Right renal pelvis (tissue), 4 donors: ENCODE measurements at places on chromosomes 3 and 15.

DNA sequence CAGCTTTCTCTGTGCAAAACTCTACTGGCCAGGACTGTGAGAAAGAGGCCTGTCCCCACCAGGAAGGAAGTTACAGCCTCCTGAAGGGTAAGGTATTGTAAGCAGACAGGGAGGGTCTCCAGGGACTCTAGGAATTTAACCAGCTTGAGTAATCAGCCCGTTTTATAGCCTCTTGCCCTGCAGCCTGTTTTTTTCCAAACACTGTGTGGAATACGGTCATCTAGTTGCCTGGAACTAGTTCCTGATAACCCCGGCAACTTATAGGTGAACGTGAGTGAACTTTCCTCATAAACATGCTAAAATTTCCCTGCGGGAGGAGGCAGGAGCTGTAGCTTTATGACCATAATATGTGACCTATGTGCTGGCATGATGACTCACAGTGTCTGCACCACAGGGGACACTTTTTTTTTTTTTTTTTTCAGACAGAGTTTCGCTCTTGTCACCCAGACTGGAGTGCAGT lies 60.1 kb upstream of the DAZL start:
- DNase-seq: no peak

DNA sequence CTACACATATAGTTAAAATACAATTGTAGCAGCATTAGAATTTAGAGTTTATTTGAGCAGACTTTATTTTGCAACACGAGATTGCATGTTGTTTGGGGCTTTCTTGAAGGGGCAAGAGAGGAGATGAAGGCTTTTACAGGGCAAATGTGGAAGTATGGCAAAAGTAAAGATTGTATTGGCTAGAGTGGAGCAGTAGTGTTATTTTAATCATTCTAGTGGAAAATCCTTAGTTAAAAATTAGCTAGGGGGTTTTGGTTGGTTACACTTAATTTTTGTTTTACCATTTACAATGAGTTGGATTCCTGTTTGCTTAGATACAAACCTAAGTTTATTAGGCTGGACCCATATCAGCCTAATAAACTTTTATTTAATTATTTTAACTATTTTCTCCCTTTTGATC lies 4.6 kb downstream of the OR5H15 start:
- no peak for DNase-seq

DNA sequence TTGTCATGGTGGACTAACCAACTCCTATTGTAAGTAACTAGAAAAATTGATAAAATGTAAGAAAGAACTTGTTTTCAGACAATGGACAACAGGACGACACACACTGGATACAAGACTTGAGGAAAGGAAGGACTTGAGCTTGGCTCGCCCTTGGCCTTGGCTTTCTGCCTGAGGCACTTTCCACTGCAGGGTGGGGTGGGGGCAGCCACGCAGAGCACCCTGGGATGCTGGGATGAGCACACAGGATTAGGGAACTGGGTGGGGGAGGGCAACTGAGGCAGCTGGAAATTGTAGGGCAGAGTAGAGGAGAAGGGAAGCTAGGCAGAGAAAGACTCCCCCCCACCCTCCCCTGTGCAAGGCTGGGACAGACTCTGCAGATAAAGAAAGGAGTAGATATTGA lies 25.5 kb upstream of the HHATL start:
- DNase-seq: no peak

GRCh38 chr3:17039594-17039993 lies 154.8 kb downstream of the PLCL2 start:
- DNase-seq: no peak

- DNase-seq: no peak
These were observed 344.6 kb downstream of the GRM7 start for GRCh38 chr3:7205535-7205934.
